Cortex of kidney (tissue), 1 donor: ENCODE measurements at places on chromosomes 6 and 20.

GRCh38 chr6:116206231-116206903 lies 47.5 kb downstream of the TSPYL4 start:
- no peak for DNase-seq

DNA sequence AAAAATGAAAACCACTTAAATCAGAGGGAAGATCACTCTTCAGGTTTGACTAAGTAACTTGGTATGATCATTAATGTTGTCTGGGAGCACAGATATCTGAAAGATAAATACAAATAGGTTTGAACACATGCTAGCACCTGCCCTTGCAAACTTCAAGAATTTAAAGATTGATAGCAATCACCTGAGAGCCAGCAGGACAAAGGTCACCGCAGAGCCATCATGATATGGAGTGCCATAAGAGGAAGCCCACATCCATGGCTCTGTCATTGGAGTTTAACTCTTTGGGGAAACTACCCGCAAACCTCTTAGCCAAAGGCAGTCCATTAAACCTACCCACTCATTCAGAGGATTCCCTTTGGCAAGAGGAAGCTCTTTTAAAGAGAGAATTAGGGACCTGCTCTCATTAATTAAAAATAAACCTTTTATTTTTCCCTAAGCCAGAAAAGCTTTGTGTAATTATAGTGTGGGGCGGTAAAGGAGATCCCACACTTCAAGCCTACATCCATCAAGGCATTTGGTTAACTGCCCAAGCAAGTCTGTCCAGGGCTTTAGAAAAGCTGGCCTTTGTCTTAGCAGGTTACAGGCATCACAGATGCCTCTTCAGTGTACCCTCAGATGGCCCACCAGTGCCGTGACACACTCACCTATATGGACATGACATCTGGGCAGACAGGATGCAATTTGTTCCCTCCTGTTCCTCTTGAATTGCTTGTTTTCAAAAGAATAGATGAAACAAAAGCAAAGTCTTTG lies 73.0 kb downstream of the SASH1 start:
- DNase-seq: no peak

DNA sequence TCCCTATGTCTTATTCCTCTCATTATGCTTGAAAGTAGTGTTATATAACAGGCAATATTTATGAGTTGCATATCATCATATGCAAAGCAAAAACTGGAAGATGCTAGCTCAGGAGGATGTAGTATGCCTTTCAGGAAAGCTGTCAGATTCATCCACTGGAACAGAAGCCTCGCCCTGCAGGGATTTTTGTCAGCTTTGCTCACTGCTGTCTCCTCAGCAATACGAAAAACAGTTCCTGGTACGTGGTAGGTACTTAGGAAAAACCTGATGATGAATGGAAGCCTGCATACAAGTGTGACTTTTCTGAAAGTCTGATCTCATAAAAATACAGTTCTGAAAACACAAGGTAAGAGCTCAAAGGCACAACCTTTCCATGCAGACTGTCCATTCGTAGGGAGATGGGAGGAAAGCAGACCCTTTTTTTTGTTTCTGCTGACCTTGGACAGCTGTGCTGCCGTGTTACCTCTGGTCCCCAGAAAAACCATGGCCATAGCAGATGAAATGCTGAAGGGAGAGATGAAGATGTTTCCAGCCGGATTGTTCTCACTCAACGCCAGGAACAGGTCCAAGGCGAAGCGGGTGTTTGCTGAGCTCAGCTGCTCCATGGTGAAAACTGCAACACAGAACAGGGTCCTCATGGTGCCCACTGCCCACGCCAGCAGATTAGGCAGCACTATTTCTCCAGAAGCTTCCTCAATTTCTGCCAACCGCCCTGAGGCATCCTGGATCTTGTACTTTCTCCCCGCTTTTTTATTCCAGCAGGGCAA lies 1.5 kb downstream of the SERPINB1 start:
- no peak for DNase-seq

GRCh38 chr6:20432692-20433091 lies 31.0 kb downstream of the E2F3 start:
- no peak for DNase-seq

DNA sequence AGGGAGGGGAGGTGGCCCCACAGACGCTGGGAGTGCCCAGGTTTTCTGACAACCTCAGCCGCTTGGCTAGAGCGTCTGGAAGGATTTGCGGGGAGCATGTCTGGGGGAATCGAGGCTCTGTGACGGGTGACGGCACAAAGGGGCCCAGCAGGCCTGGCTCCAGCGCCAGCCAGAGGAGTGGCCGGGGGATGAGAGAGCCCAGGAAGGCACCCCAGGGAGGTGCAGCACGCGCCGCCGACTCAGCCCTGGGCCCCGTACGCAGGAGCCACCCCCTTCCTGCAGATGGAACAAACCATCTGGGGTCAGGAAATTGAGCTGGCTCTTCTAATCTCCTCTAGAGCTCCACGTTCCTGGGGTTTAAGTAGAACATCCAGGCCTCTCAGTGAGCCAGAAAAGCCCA lies 5.9 kb upstream of the SLCO4A1 start:
- no peak for DNase-seq

- DNase-seq: no peak
These were observed 222.7 kb downstream of the EYA2 start for GRCh38 chr20:47117371-47117770.

- DNase-seq: no peak
These were observed 147.0 kb downstream of the TBC1D32 start for GRCh38 chr6:121187200-121187832.

DNA sequence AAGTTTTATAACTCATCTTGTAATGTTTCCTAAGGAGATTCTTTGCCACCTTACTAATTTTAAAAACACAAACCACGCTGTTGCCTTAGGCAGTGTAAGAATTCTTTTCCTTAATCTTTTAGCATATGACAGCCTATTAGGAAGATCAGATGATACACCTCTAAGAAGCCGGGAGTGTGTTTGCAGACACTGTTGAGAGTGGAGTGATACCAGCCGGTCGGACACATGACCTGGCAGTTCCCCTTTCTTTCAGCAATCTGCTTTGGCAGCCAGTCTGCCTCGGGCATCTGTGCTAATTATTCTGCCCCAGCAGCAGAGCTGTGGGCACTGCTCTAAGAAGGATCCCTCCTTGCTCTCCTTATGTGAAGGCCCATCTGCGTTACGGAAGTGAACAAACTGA lies 50.9 kb downstream of the PLCB4 start:
- DNase-seq: no peak
